ENCODE measurements at places on chromosomes 7 and 10.
A peak's percentile ranks its signal among the peaks of the same experiment; 100 is the strongest.

DNA sequence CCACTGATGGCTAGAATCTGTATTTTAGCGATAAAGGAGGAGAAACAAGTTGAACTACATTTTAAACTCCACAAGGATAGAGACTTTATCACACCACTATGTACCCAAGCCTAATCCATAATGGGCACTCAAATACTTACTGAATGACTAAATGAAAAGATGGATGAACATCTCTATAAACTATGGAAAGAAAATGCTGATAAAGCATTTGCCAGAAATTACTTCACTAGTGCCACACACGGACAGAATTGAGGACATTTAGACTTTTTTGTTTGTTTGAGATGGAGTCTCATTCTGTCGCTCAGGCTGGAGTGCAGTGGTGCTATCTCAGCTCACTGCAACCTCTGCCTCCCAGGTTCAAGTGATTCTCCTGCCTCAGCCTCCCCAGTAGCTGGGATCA lies 1.7 kb upstream of the NSUN6 start:
- no peak for DNase-seq

- peak; percentile 44 for DNase-seq
Observed at GRCh38 chr7:157292770-157293412, 43.9 kb upstream of the DNAJB6 start.

- no peak for DNase-seq
Observed at GRCh38 chr7:50068026-50068425, 25.0 kb downstream of the ZPBP start.

- DNase-seq = no peak
Observed at GRCh38 chr7:44460325-44460724, 30.1 kb downstream of the NUDCD3 start.

DNA sequence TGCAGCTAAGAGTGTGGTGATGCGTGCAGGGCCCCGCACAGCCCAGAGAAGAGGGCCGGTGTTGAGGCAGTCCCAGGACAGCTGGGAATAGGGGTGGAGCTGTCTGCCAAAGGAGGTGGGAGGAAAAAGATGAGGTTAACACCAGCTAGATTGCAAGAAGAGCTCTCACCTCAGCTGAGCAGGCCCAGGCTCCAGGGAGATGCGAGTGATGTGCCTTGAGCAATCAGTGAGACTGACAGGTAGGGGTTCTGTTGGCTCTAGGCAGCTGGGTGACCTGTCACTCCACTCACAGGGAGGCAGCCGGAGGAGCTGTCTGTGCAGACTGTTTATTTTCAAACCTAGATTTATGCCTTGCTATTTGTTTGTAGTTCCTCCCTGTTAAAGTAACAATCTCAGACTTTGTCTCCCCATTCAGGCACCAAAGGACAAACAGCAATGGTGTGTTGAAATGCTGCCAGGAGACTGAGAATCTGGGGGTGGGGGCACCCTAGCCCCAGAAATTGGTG lies 205.1 kb upstream of the CXCL12 start:
- DNase-seq = no peak

GRCh38 chr7:4181446-4181845 lies 500.6 kb upstream of the FOXK1 start:
- DNase-seq = peak; percentile 18

DNA sequence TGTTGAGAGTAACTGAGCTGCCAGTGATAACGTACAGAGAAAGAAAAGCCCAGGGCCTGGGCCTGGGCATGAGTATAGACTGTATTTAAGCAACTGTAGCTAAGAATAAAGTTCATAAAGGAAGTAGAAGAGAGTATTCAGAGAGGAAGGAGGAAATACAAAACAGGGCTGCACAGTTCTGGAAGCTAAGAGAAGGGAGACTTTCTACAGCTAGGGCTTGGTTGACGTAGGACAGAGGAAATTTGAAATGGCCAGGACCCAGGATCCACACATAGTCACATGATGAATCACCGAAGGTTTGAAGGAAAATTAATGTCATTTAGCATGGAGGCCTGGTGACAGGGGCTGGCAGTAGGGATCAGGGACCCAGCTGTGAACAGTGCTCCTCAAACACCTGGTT lies 66.7 kb downstream of the ARL4A start:
- DNase-seq = peak; percentile 40

DNA sequence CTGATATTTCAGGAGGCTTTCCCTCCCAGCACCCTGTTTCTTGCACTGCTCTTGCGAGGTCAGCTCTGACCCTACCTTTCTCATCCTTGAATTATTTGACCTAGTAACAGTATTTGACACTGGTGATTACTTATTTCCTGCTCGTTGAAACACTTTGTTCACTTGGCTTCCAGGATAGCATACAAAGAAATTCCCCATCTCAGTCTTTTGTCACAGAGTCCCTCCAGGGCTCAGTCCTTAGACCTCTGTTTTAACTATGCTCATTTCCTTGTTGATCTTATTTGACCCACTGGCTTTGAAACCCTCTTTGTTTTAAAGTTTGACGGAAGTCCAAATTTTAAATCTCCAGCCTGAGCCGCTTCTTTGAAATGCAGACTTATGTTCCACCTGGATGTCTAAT lies 29.9 kb downstream of the BMPR1A start:
- DNase-seq = no peak

GRCh38 chr7:155979994-155980393 lies 167.7 kb upstream of the SHH start:
- DNase-seq = no peak

GRCh38 chr10:125159486-125159931 lies 854 bp downstream of the CTBP2 start:
- peak; percentile 72 for DNase-seq

DNA sequence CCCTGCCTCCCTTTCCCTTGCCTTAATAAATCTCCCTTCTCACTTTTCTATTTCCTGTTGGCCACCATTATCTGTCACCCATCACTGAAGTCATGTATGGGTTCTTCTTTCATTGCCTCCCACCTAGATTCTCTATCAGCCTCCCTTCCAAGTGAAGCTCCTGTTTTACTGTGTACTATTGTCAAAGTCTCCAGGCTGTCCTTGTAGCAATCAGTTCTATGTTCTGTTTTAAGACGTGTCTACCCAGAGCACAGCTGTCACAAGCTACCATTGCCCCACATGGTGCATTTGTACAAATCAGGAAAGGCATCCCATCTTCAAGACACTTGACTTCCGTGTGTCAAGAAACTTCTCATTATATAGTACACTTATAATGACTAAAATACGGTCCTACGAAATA lies 39.7 kb upstream of the ABCB5 start:
- no peak for DNase-seq

GRCh38 chr7:72435925-72436480 lies 23.9 kb upstream of the CALN1 start:
- no peak for DNase-seq

GRCh38 chr7:117164620-117165019 lies 158.2 kb downstream of the WNT2 start:
- no peak for DNase-seq

- DNase-seq = no peak
Observed at GRCh38 chr7:30162622-30163124, 27.9 kb downstream of the MTURN start.

DNA sequence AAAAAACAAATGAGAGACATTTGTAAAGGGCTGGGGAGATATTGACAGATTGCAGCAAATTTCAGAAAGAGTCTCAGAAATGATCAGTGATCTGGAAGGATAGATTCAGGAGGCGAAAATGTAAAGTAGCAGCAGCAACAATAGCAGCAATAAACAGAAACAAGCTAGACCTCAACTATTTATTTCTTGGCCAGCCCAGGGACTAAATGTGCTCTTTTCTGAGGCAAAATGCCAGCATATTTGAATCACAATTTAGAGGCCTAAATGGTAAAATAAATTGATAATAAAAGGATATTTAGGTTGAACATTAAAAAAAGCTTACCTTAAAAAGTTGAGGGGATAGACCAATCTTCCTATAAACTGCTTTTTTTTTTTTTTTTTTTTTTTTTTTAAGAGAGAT lies 134.6 kb upstream of the ITGB1 start:
- no peak for DNase-seq

DNA sequence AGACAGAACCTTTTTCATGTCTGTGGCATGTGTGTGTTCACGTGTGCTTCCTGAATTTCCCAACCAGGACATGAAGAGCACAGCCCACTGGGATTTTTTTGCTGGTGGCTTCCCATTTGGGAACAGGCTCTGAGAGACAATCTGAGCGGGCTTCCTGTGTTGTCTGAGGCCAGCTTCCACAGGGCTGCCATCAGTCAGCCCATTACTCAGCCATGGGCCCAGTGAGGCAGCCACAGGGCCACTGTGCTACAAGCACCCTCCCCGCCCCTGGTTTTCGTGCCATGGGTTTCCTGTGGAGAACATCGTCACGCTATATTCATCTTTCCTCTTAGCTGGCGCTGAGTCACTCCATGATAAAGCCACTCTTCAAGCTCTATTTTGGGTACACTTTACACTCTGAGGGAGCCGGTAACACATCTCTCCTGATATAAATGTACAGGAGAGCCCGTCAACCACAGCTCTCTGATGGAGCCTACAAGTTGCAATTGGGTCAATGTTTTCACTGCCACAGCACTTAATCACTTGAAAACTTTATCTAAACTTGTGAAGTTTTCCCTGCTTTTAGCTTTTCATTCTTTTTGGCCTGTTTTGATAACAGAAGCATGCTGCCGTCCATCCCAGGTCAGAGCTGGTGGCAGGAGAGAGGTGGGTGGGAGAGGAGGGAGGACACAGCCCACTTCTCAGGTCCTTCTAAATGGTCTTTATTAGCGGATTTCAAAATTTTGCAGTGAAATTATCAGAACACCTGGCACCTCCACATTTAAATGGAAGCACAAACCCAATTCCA lies 96.9 kb downstream of the HIPK2 start:
- DNase-seq = peak; percentile 84

DNA sequence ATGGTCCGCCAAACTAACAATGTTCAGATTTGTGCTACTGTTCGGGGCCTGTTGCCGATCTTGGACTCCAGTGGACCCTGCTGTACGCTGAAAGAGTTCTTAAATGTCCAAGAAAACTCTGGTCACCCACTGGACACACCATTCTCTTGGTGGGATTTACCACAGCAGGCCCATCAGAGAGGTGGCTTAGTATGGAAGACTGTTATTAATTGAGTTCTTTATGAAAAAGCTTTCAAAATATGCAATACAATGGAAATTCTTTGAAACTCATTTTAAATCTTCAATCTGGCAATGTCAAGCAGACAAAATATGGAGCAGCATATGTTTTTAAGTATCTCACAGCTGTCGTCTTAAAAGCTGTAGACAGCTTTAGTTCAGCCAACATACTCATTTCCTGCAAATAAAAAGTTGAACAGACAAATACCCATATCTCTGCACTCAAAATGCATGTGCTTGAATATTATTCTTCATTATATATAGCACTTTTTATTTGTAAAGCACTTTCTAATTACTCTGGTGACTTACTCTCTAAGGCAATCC lies 37.4 kb upstream of the GRM8 start:
- DNase-seq = no peak

GRCh38 chr10:74869635-74870034 lies 43.2 kb downstream of the KAT6B start:
- DNase-seq = no peak

- peak; percentile 37 for DNase-seq
Observed at GRCh38 chr10:112689327-112690072, 242.5 kb downstream of the VTI1A start.

- DNase-seq = no peak
Observed at GRCh38 chr10:95329296-95329695, 38.5 kb upstream of the PDLIM1 start.

GRCh38 chr10:103692952-103693811 lies 162.2 kb downstream of the SH3PXD2A start:
- DNase-seq = peak; percentile 63

DNA sequence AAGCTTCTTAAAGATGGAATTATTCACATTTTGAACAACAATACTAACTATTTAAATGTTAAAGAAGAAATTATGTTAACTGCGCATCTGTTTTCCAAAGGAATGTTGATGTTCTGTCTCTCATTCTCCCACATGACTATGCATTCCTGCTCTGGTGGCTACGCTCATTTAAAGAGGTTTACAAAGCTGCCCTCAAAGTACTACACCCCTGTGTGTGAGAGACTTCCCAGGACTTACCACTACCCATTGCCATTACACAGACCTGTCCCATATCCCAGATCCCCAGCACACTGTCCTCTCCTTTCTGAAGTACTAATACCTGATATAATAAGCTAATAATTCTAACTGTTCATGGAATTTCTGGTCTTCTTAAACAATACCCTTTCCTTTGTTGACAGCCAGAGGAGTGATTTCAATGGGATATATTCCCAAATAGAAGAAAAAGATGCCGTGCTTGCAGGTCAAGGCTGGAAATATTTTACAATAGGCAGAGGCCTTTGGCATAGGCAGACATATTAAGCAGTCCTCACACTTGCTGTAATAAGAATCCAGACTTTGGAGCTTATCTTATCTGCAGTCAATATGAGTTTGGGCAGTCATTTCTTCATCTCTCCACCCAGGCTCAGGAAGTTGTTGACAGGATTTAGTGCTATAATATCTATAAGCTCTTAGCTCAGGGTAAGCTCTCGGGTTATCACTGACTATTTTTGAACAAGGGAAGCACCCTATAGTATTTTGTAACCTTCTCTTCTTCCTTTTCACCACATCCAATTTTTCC lies 12.2 kb downstream of the LIPF start:
- no peak for DNase-seq

DNA sequence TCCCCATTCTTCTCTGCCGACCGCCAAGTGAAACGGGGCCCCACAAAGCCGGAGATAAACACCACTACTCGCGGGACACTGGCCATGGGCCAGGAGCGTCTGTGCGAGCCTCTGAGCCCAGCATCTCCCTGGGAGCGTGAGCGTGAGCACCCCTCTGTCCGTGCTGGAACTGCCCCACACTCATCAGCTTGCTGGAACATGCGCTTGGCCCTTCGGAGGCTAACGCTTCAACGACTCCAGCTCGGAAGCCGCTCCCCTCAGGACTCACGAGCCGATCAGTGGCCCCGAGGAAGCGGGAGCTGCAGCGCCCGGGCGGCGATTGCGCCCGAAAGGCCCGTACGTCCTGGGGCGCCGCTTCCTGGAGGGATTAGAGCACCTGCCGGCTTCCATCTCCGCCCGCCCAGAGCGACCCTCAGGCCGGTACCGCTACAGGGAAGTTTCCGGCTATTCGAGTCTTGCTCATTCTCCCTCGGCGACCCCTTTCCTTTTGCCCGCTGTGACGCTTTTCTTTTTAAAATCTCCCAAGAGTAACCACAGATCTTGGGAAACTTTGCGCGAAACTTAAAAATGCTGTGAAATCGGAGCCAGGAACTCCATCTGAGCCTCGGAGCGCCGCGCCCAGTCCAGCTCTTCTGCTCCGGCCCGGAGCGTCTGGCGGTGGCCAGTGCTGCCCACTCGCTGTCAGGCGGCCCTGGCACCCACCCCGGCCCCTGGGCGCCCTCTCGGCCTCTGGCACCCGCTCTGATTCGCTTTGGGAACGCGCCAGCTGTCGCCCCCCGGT lies 1.0 kb downstream of the TLL2 start:
- peak; percentile 66 for DNase-seq

GRCh38 chr10:61958805-61959204 lies 57.3 kb downstream of the ARID5B start:
- DNase-seq = no peak

DNA sequence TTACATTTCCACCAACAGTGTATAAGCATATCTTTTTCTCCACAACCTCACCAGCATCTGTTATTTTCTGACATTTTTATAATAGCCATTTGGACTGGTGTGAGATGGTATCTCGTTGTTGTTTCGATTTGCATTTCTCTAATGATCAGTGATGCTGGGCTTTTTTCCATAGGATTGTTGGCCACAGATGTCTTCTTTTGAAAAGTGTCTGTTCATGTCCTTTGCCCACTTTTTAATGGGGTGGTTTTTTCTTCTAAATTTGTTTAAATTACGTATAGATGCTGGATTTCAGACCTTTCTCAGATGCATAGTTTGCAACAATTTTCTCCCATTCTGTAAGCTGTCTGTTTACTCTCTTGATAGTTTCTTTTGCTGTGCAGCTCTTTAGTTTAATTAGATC lies 28.9 kb downstream of the XRCC2 start:
- no peak for DNase-seq
